SJCRH30 (cell line): ENCODE measurements at places on chromosomes 4 and X.
A peak's percentile ranks its signal among the peaks of the same experiment; 100 is the strongest.

DNA sequence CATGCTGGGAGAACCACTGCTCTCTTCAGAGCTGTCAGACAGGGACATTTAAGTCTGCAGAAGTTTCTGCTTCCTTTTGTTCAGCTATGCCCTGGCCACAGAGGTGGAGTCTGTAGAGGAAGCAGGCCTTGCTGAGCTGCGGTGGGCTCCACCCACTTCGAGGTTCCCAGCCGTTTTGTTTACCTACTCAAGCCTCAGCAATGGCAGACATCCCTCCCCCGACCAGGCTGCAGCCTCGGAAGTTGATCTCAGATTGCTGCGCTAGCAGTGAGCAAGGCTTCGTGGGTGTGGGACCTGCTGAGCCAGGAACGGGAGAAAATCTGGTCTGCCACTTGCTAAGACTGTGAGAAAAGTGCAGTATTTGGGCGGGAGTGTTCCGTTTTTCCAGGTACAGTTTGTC, 118.9 kb downstream of the SLC10A6 start:
- no peak for DNase-seq

DNA sequence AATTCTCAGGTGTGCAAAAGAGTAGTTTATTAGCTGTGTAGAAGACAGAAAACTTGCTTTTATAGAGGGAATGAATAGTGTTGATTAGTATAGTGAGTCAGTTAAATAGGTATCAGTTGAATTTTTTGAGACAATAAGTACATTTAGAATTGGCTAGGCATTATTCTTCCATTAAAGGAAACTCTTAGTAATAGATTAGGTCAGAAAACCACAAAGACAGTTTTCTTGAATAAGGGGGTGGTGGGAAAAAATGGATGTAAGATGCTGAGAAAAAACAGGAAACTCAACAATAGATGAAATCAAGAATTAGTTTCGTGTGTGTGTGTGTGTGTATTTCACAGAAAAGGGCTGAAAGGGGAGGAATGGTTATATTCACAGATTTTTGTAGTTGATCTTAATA, 16.8 kb downstream of the CD38 start:
- DNase-seq, result no peak

GRCh38 chrX:97372001-97372766, 488.5 kb downstream of the RPA4 start:
- no peak for DNase-seq

- peak; percentile 15 for DNase-seq
These were observed 21.1 kb upstream of the SORBS2 start for GRCh38 chr4:185833055-185833598.

DNA sequence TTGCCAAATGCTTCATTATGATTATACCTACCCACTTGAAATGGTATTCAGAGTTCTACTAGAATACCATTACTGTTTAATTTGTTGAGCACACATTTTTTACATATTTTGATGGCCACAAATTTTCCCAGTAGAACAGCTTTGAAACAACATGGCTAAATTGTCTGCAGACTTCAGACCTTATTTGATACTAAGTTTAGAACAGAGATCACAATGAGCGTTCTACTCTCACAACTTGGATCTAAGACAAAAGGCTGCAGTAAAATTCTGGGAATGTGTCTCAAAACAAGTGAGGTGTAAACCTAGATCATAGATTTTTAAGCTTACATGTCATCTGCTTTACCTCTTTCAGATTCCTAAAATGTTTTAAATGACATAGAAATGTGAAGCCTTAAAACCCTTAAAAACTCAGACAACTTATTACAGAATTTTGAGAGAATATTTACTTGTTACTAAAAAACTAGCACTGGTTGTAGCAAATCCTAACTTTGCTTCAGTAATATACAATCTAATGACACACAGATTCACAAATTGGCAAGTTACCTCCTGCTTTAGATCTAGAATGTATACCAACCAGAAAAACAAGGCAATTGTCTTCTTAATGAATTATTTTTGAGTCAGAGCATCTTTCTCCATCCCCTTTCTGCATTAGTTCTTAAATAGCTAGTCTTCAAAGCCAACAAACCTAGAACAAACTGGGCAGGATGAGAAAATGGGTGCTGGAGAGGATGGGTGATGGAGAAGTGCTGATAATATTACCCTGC, 243.3 kb downstream of the SLC7A11 start:
- DNase-seq, result no peak

- DNase-seq, result no peak
These were observed 31.8 kb upstream of the ZCCHC13 start for GRCh38 chrX:74272230-74272629.

DNA sequence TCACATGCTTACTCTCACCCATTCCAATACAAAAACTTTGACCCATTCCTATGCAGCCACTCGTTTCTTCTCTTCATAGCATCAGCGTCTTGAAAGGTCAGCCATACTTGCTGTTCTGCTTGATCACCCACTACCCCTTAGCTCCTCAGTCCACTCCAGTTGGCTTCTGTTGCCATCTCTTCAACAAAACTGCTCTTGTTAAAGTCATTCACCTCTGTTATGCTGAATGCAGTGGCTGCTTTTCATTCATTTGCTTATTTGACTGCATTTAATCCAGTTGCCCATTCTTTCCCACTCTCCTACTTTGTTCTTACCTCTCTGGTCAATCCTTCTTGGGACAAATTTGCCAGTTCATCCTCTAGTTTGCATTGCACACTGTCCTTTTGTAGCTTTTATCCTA, 24.9 kb downstream of the CEP135 start:
- DNase-seq, result no peak
